ENCODE measurements at places on chromosomes 6 and 20.

- DNase-seq, result no peak
Measured at GRCh38 chr6:138467901-138468300, 31.4 kb downstream of the NHSL1 start.

GRCh38 chr20:17969278-17969883 lies 563 bp downstream of the MGME1 start:
- no peak for DNase-seq

DNA sequence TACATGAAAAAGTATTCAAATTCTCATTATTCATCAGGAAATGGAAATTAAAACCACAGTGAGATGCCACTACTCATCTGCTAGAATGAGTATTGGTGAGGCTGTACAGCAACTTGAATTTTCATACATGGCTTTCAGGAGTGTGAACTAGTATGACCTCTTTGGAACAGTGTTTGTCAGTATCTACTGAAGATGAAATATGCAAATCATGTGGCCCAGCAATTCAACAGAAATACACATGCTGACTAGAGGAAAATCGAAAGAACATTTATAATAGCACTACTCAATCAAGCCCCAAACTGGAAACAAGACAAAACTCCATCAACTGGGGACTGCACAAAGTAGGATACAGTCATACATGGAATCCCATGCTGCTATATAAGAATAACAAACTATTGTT lies 102.2 kb downstream of the DCDC2 start:
- no peak for DNase-seq

GRCh38 chr6:5111626-5112025 lies 26.5 kb downstream of the PPP1R3G start:
- no peak for DNase-seq

GRCh38 chr6:3813150-3813780 lies 35.9 kb upstream of the FAM50B start:
- DNase-seq, result no peak

- DNase-seq, result peak; percentile 22
Measured at GRCh38 chr6:46501136-46502089, 10.2 kb upstream of the RCAN2 start.

DNA sequence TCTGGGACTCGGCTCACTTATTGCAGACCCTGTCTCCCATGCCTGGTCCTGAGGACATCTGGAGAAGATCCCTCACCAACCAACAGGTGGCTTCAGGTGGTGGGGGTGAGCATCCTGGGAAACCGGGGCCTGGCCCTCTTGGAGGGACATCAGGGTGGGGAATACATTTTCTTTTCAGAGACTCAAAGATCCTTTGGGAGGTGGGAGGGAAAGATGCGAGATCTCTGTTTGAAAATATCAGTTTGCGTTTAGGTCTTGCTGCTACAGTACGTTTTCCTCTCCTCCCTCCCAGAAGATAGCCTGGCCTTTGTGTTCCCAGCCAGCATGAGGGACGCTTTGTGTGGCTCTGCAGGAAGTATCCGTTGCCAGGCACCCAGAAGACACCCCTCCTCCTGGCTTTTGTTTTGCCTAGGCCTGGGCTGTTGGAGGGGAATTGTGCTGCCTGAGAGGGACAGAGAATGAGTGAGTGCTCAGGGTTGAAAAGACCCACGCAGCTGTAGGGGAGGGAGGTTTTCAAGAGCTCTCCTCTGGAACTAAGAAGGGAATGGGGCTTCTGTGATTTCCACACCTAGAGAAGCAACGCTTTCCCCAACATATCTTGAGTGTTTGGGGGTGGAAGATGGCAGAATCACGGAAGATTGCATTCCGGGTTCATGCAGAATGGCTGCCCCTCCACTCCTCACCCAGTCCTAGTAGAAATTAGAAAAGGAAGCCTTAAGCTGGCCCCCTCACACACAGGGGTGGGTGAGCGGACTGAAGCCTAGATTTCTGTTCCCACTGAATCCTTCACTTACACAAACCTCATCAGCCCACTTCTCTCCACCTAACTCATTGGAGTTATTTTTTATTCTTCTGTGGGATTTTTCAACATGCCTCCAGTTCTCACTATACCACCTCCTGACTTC lies 22.0 kb upstream of the SLC2A12 start:
- DNase-seq, result no peak

GRCh38 chr6:159833556-159833955 lies 33.5 kb downstream of the PNLDC1 start:
- DNase-seq, result peak; percentile 65

DNA sequence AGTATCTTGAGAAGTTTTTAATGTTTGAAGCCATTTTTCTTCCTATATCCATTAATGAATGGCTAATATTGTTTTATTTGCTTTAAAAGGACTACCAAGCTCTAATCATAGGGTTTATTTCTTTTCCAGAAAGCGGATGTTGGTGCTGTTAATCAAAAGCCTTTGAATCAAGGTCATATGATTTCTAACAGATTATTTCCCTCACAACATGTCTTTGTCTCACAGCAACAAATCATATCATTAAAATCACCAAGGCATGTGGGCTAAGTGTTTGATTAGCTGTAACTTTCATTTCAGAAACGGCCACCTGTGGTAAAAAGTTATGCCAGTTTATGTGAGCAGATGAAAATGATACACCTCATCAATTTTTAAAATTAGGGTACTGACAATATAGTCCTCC lies 21.7 kb downstream of the TRAF3IP2 start:
- no peak for DNase-seq

DNA sequence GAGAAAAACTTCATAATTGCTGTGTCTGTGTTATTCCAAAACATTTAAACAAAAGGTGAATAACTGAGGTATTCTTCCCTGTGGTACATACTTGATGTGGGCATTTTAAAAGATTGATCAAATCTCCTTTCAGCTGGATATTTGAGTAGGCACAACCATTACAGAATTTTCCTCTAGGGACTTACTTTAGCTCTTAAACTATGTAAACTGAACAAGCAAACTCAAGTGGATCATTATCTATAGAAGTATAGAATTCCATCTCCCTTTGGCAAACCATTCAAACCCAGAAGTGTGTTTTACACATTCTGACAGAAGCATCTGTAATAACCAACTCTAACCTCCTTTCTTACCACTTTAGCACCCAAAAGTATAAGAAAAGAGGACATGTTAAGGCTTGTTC lies 241.4 kb downstream of the ESR1 start:
- DNase-seq, result no peak

- DNase-seq, result no peak
Measured at GRCh38 chr20:19047951-19048296, 164.5 kb upstream of the SLC24A3 start.

DNA sequence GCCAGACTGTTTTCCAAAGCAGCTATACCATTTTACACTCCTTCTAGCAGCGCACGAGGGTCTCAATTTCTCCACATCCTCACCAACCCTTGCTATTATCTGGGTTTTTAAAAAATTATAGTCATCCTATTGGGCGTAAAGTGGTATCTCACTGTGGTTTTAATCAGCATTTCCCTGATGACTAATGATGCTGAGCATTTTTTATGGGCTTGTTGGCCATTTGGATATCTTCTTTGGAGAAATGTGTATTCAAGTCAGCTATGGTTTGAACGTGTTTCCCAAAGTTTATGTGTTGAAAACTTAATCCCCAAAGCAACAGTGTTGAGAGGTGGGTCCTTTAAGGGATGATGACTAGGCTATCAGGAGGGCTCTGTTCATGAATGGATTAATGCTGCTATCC lies 6.7 kb downstream of the MCUR1 start:
- no peak for DNase-seq

GRCh38 chr6:21005816-21006570 lies 471.7 kb downstream of the CDKAL1 start:
- peak; percentile 78 for DNase-seq

GRCh38 chr6:33205191-33206026 lies 954 bp downstream of the HSD17B8 start:
- DNase-seq, result no peak

DNA sequence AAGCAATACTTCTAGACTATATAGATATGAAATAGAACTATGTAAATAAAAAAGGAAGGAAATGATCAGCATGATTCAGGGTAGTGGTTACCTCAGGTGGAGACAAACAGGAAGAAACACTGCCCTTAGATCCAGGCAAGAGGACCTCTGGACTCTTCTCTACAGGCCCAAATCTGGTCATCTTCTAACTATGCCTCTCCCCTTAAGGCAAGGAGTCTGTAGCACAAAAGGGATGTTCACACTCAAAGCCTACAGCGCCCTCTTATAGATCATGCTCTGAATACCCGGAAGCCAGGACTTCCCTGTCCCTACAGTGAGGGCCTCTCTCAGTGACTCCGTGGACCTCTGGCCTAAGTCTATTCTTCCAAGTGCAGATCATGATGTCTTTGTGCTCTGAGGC lies 30.4 kb upstream of the HIVEP2 start:
- no peak for DNase-seq

DNA sequence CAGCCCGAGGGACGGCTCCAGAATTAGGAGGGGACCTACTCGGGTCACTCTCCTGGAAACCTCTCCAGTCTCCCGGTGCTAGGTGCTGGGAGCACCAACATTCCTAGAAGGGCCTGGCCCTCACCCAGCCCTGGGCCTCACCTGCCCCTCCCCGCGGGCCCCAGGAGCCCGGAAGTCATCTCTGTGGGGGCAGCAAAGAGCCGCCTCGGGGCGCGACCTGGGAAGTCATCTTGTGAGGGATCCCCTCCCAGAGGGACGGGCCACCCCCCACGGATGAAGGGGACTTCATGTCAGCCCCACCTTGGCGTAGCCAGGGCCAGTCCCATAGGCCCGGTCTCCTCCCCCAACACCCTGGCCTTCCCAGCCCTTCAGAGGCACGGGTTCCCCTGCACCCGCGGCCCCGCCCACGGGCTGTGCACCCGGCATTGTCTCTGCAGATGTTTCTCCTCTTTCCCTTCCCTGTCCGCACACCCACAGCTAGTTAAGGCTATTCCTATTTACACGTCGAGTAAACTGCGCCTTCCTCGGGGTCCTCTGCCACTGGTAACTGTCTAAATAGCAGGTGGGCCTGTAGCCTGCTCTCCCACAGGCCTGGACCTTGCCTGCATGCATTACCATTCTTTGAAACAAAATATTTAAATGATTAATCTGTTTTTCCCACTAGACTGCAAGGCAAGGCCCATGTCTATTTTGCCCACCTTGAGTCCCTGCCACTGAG lies 896 bp upstream of the RNASET2 start:
- no peak for DNase-seq

- no peak for DNase-seq
Measured at GRCh38 chr6:123780021-123780420, 23.6 kb upstream of the NKAIN2 start.

GRCh38 chr20:24701027-24701426 lies 231.6 kb downstream of the SYNDIG1 start:
- no peak for DNase-seq

- no peak for DNase-seq
Measured at GRCh38 chr20:24361541-24361940, 107.9 kb upstream of the SYNDIG1 start.

- no peak for DNase-seq
Measured at GRCh38 chr20:19860737-19861136, 102.7 kb downstream of the RIN2 start.

DNA sequence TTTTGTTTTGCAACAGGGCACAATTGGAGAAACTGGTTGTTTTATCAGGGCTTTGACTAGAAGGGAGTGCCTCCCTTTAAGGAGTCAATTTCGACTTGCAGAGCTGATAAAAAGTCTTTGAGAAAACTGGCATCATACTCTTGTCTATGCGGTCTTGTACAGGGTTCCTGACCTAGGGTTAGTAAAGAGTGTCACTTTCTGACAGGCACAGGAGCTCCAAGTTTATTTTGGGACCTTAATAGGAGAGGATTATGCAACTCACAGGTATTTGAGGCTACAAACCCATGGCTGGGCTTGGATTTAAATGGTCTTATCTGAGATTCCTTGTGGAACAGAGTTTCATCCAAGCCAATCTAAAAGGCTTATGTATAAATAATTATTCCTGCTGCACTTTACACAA lies 365.4 kb downstream of the HTR1B start:
- no peak for DNase-seq

- no peak for DNase-seq
Measured at GRCh38 chr6:17885889-17886576, 101.4 kb downstream of the KIF13A start.

- DNase-seq, result no peak
Measured at GRCh38 chr6:106220485-106220884, 105.1 kb downstream of the ATG5 start.

- no peak for DNase-seq
Measured at GRCh38 chr6:161546632-161547031, 272.8 kb upstream of the AGPAT4 start.

DNA sequence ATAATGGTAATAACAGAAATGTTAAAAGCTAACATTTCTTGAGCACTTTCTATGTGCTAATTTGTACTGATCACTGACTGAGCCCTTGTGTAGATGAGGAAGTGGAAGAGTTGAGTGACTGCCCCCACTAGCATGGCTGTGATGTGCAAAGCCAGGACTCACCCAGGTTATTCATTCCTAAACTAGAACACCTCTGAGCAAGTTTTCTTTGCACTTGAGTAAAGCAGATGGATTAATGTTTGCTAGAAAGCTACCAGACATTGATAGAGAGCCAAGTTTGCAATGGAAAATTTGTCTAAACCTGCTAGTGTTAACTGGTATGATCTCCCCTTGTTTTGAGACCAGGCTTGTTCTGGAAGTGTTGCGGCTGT lies 467.4 kb upstream of the PLCB4 start:
- DNase-seq, result no peak

GRCh38 chr6:113646701-113647100 lies 210.4 kb upstream of the MARCKS start:
- no peak for DNase-seq

DNA sequence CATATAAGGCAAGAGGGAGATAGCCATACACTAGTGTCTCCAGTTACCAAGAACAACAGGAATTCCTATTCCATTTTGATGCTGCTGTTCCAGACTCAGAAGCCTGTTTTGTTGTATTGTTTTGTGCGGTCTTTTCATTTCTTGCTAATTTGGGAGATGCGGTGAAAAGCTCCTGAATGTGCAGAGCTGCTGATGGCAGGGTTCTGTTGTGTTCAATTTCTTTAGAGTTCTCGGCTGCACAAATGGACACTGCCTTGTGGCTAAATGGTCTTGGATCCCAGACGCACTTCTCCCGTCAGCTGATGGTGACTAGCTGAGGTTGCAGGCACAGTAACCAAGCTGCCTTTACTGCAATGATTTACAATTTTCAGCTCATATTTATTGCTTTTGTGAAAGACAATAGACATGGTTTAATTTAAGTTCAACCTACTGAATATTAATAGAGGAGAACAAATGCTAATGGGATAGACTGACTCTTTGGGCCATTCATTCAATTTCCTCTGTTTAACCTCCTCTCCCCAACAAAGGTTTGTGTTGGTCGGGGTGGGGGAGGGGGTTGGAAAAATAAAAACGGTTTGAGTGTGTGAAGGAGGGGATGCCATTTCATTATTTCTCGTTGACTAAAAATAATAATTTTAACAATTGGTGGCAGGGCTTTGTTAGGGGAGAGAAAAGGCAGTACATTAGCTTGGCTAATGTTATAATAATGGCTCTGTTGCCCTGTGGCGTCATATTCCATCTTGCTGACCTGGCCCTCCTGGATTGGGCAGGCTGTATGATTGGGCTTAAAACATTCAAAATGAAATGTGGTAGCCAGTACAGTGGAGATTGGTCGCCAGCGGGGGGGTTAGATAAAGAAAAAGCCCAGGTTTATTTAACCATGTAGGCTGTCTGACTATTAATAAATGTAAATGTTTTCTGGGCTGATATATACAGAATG lies 159.5 kb downstream of the JARID2 start:
- no peak for DNase-seq

Measured in stromal cell of bone marrow (primary cell).